ENCODE measurements at places on chromosomes 7 and 10.

GRCh38 chr7:28871631-28872030, 86.5 kb downstream of the TRIL start:
- no peak for DNase-seq

- no peak for DNase-seq
These were observed 36.1 kb downstream of the ST8SIA6 start for GRCh38 chr10:17418249-17418648.

GRCh38 chr7:43784030-43784584, 25.6 kb downstream of the BLVRA start:
- DNase-seq, result no peak

DNA sequence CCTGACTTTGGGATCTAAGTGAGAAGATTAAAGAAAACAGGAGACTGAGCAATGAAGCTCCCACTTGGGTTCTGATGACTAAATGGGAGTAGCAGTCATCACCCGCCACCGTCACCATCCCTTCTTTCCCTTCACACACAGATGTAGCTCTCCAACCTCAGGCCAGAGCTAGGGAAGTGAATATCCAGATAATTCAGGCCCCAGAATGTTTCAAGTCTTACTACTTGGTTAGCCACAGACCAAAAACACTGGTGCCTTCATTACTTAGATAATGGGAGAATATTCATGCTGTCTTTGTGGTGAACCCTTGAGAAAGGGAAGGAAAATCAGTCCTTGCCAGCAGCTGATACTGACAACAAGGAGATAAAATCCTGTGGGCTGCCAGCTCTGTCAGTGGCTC, 100.7 kb downstream of the OSBPL3 start:
- no peak for DNase-seq

- DNase-seq, result no peak
These were observed 61.5 kb upstream of the NKX6-2 start for GRCh38 chr10:132847416-132847777.

DNA sequence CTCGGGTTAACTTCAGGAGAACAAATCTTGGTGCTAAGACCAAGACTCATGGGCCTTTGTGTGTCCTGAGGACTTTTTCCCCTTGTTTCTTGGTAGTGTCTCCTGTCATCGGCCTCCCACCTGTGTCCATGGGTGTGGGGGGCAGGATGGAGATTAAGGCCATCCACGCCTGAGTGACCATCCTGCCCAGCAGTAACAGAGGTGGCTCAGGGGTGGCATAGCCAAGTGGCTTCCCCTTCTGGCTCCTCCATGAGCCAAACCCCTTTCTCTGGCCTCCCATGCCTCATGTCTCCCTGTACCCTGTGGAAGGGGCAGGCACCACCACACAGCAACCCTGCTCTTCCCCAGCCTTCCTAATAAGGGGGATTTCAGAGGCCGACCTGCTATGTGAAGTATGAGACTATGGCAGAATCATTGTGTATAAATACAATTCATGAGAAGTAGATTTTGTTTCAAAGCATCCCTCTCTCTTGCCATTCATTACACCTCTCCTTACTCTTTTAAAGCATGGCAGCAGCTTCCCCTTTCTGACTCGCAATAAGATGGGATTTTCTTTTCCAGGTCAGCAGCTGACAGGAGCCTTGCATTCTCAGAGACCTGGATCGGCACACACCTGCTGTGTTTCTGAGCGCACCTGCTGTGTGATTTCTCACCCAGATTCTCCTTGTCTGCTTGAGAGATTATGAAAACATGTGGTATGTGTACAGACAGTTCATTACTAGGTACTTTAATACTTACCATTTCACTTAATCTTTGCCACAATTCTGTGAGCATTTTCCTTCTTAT, 102.5 kb downstream of the XPNPEP1 start:
- DNase-seq, result no peak

- no peak for DNase-seq
These were observed 116.7 kb downstream of the TNS3 start for GRCh38 chr7:47465191-47465590.

DNA sequence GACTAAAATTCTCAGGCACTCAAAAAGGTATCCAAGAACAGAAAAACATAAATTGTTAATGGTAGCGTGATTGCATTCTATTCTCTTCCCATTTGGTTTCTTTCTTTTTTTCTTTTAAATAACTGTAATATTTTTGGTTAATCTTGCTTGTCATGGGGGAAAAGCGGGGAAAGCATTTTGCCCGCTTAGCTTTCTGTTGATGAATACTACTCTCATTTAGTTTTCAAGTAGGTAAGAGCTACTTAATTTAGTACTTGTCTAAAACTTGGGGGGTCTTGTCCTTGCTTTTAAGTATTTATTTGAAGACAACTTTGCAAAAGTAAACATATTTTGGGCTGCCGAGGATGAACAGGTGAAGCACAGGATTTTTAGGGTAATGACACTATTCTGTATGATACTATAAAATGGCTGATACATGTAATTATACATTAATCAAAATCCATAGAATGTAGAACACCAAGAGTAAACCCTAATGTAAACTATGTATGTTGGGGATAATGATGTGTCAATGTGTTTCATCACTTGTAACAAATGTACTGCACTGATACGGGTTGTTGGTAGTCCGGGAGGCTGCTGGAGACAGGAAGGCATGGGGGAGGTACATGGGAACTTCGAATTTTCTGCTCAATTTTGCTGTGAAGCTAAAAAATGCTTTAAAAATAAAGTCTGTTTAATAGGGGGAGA, 1.7 kb downstream of the TES start:
- DNase-seq, result no peak

GRCh38 chr7:89623018-89623672, 531.1 kb upstream of the STEAP1 start:
- DNase-seq, result peak; percentile 57

- peak; percentile 49 for DNase-seq
These were observed at the start of gene IFIT2 for GRCh38 chr10:89301721-89302445. Gene IFIT2, plus strand, starts transcription at chr10:89302046. Its CDS starts 78 bp downstream, at chr10:89302124.

DNA sequence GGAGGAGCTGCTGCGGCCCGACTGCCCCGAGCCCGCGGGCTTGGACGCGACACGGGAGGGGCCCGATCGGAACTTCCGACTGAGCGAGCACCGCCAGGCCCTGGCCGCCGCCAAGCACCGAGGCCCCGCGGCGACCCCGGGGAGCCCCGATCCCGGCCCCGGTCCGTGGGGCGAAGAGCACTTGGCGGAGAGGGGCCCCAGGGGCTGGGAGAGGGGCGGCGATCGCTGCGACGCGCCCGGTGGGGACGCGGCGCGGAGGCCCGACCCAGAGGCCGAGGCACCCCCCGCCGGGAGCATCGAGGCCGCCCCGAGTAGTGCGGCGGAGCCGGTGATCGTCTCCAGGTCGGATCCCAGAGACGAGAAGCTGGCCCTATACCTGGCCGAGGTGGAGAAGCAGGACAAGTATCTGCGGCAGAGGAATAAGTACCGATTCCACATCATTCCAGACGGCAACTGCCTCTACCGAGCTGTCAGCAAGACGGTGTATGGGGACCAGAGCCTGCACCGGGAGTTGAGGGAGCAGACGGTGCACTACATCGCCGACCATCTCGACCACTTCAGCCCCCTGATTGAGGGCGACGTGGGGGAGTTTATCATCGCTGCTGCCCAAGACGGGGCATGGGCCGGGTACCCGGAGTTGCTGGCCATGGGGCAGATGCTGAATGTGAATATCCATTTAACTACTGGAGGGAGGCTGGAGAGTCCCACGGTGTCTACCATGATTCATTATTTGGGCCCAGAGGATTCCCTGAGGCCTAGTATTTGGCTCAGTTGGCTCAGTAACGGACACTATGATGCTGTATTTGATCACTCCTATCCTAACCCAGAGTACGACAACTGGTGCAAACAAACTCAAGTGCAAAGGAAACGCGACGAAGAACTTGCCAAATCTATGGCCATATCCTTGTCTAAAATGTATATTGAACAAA, 1.4 kb downstream of the OTUD1 start:
- no peak for DNase-seq

DNA sequence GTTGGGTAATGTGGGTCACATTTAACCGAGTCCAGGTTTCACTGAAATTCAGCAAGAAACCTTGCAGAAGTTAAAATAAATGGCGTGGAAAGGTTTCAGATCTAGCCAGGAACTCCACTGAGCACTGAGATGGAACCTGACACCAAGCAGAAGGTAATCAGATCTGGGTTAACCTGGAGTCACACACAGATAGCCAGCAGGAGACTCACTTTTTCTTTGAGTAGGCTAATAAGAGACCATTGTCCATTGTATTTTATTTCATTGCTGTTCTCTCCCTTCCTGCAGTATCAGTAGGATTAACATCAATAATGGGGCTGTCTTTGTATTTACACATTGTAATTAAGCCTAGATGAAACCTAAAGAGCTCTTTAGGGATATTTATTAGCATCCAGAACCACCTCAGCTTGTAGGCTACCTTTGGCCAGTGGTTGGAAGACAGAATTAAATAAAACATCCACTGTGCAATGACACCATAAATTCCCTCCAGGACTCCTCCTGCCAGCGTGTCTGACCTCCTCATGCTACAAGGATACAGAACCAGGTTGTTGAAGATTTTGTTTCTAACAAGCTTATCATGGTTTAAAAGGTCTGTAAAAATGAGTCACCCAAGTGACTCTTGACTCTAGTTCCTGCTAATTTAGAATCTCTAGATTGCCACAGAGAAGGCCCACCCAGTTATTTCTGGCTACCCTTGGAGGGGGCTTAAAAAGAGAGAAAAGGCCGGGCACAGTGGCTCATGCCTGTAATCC, 151.1 kb downstream of the SORCS1 start:
- DNase-seq, result no peak
